ENCODE measurements at places on chromosomes 5 and 9.

DNA sequence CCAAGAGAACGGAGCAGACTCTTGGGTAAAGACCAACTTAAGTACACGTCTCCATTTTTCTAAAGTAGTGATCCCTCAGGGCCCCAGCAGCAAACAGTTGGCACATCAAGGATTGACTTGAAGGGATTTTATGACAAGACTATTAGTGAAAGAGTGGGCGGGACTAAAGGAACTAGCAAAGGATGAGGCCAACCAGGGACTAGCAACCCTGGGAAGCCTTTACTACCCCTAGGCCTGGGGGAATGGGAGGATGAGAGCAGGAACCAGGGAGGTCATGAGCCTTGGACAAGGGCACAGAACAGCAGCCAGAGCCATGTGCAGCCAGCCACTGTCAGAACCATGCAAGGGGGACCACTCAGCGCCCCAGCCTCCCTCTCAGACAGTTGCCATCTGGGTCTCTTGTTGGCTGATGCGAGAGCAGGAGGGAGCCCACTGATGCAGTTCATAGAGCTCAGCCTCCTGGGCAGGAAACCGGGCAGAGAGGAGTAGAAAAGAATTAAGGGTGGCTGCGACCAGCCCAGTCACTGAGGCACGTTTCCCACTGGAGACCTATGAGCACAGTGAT, 28.1 kb downstream of the TGFBI start:
- no peak for DNase-seq

DNA sequence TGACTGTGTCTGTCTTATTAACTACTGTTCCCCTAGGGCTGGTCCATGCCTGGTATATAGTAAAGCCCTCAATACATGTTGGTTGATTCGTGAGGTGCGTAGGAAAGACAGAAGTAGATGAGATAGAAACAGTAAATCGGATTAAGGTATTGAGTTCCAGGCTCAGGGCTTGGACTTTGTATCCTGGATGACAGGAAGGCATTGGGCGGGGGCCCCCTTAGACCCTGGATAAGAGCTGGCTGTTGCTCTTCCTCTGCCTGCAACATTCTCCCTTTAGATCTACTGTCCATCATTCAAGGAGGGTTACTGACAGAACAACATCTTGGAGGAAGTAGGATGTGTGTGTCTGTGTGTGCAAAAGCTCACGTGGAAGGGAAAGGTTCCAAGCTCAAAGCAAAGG, 31.2 kb upstream of the CTNNA1 start:
- DNase-seq = no peak

DNA sequence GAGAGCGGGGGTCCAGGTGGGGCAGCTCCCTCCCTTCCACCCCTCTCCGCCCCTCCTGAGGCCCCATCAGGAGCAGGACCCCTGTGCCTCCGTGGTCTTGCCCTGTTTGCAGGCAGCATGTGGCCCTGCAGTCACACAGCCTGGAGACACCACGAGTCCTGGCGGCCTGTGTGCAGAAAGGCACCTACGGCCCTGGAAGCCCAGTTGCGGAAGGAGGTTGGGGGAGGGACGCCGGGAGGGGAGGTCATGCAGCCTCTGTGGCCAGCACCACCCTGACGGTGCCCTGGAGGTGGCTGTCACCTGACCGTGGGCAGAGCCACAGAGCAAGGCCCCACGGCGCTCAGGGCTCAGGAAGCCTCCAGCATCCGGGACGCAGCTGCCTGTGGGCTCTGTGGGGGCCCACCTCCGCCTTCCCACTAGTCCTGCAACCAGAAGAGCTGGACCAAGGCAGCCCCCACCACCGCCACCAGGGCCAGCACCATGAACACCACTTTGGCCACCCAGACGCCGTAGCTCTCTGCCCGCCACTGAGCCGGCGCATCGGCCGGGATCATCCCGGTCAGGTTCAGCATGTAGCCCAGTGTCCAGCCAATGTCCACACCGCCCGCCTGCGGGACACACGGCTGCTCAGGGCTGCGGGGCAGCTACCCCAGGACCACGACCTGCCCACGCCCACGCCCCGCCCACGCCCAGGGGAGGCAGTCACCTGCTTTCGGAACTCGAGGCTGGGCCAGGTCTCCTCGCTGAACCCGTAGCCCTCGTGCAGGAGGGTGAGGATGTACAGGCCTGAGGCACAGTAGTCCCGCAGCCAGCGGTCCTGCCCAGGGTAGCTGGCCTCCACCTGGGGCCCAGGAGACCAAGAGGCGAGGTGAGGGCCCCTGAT, 6.4 kb downstream of the ENTPD8 start:
- no peak for DNase-seq

DNA sequence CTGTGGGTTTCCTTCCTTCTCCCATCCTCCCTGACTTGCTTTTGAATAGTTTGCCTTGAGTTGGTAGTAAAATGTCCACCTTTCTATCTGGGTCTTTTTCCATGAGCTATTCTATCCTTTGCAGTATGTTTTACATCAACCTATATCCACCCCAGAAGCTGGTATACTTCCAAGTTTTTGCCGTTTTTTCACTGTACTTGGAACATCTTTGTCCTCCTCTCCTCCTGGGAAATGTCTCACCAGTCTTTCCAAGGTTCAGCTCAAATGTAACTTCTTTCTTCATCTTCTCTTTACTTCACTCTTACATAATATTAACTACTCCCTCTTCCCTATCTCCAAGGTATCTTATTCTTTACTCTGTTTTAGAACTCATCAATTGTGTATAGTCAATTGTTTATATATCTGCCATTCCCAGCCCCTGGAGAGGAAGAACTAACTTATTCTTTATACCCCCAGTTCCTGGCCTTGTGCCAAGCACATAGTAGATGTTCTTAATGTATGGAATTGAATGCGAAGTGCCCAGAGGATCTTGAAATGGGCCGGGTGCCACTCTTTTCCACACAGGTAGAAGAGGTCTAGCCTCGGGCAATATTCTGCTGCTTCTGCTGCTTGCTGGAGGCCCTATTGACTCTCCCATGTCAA, 34.9 kb upstream of the SLC1A3 start:
- no peak for DNase-seq

DNA sequence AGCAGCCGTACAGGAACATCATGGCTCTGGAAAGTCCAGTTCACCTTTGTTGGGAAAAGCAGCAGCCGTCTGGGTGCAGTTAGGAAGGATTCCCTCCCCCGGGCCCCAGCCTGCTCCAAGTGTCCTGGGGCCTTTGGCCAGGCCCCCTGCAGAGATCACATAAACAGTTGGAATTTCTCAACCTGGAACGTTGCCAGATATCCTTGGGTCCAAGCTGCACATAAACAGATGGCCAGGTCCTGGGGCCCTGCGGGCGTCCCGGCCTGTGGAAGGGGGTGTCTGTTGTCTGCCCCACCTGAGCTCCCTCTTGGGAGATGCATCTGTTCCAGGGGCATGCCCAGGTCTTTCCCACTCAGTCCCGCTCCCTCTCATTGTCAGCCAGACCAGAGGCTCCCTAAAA, 92.7 kb downstream of the COL5A1 start:
- no peak for DNase-seq

DNA sequence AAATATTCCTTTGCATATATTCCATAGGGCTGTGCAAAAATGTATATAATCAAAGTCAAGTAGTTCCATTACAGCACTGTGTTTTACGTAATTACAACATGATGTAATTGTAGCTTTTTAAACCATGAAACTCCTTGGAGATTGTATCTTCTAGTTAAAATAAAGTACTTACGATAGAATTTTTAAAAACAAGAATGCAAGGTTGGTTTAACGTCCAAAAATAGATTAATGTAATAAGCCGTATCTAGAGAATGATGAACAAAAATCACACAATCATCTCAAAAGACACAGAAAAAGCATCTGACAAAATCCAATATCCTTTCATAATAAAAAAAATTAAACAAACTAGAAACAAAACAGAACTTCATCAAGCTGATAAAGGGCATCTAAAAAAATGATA, 86.2 kb downstream of the DENND1A start:
- no peak for DNase-seq

DNA sequence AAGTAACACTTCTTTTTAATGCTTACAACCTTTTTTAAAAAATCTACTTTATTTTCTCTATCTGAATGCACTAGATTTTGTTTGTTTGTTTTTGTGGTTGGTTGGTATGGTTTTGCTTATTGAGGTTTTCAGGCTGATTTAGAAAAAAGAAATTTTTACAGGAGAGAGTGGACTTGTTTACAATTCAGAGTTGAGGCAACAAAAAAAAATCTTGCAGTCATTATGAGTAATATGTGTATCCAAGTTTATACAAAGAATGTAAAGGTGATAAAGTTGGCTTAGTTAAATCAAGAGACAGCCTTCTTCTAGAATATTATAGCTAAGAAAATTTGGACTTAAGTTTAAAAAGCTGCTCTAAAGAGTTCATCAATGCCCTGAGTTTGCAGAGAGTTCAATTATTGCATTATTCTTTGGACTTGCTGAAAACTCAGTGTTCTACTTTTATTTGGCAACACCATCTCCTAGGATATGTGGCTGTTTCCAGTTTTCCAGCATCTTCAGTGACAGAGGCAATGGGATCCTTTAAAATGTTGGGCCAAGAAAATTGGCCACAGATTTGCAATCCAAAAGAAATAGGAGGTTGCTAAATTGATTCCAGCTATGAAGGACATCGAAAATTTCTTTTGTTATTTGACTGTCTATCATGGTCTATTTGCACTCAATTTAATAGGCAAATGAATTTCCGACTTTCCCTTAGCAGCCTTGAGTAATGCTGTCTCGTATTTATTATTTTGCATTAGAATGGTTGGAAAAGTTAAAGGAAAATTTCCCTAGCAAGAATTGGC, 10.7 kb downstream of the STK32A start:
- no peak for DNase-seq

DNA sequence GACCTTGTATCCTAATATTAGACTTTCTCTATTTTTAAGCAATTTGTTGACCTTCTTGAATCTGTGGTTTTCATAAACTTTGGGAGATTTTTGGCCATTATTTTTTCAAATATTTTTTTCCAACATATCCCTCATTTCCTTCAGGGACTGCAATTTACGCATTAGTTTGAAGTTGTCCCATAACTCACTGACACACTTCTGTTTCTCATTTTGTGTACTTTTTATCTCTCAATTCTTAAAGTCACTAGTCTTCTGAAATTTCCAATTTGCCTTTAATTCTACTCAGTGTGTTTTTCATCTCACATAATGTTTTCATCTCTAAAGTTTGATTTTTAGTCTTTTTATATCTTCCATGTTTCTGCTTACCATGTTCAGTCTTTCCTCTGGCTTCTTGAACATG, 356.8 kb downstream of the RAB3C start:
- DNase-seq = no peak

GRCh38 chr9:93125331-93125894, 8.6 kb downstream of the NINJ1 start:
- no peak for DNase-seq

- DNase-seq = no peak
Observed at GRCh38 chr5:168992687-168993086, 308.3 kb downstream of the SLIT3 start.

GRCh38 chr5:136087961-136088871, 44.4 kb upstream of the SMAD5 start:
- DNase-seq = no peak

DNA sequence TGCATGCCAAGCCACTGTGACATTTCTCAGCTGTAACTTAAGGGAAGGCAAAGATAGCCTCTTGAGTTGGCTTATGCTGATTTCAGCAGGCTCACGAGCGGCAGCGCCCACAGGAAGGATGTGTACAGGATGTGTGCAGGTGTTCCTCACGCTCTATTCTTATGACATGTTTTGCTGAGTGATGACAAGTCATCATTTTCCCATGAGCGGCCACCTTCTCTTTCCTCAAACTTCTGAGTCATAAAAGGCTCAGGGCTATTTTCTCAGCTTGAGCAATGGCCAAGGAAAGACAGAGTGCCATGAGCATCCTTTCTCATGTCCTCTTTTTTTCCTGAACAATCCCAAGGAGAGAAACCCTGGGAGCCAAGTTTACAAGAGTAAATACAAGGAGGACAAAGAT, 365.9 kb downstream of the PLK2 start:
- no peak for DNase-seq

DNA sequence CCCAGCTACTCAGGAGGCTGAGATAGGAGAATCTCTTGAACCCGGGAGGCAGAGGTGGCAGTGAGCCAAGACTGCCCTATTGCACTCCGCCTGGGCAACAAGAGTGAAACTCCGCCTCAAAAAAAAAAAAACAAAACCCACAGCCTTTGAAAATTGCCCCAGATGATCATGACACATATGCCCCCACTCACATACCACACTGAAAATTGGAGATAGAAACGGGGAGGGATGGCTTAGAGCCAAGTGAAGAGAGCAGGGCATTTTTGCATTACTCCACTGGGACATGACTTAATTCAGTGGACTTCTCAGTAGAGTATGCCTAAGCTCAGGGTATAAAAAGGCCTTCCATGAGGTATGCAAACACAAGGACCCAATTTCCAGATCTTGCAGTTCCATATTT, 309.3 kb downstream of the BNC2 start:
- DNase-seq = no peak

DNA sequence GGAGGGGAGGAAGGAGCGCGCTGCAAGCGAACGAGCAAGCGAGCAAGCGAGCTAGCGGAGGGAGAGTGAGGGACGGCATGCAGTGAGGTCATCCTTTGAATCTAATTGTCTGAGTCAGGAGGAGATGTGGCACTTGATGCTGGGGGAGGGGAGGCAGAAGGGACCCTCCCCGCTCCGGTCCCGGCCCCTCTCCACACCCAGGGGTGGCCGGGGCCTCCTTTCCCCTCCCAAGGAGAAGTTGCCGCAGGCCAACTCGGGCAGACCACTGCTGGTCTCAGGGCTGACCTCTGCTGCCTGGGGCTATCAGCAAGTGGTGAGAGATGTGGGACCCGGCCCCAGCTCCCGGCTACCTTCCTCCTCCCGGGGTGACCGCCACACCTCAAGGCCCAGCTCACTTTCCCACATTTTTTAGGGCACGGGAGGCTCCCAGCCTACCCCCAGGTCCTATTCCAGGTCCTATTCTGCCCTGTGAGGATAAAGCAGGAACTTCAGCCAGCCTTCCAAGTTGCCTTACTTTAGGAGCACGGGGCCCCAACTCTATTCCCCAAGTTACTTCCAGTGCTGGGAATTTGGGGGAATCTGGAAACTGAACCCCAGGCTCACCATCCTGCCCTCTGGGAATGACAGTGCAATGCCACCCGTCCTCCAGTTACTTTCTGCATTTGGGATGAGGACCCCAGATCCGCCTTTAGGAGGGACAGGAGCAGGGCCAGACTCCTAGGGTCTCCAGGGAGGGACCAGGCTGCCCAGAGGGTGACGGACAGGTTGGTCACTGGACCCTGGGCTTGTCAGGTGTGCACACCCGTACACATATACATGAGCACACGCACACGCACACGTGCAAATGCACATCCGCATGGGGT, 11.1 kb downstream of the CNTFR start:
- no peak for DNase-seq

DNA sequence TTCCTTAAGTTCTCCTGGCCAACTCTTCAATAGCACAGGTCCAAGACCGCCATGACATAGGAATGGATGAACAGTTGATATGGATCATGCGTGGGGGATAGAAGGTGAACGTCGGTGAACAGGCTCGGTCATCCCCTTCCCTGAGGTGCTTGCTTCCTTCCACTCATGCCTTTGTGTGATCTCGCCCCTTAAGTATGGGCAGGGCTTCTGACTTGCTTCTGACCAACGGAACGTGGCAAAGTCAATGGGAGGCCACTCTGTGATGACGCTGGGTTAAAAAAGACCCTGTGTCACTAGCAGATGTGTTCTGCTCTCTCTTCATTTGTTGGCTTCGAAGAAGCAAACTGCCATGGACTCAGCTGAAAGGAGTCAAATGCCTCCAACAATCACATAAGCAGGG, 240.5 kb upstream of the TUT7 start:
- no peak for DNase-seq

GRCh38 chr5:61465066-61465465, 133.0 kb downstream of the ZSWIM6 start:
- DNase-seq = no peak

Data from Kasumi-1 (cell line).